ENCODE measurements at places on chromosomes 5 and 9.

DNA sequence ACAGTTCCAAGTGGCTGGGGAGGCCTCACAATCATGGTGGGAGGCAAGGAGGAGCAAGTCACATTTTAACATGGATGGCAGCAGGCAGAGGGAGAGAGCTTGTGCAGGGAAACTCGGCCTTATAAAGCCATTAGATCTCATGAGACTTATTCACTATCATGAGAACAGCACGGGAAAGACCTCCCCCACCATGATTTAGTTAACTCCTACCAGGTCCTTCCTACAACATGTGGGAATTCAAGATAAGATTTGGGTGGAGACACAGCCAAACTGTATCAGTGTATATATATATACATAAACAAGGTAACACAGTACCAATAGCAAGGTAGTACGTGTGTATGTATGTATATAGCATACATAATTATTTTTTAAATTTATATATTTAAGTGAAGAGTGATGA, 50.9 kb downstream of the NFX1 start:
- H3K4me3 ChIP-seq = no peak overlapping the region
- H3K4me1 ChIP-seq = no peaks in the 10 kb centered on the region
- H3K27ac ChIP-seq = no peak overlapping the region
- H3K36me3 ChIP-seq = peaks cover 54% of the 10 kb centered on the region
- DNase-seq = no peak
- no peaks in the 10 kb centered on the region for H3K27me3 ChIP-seq

DNA sequence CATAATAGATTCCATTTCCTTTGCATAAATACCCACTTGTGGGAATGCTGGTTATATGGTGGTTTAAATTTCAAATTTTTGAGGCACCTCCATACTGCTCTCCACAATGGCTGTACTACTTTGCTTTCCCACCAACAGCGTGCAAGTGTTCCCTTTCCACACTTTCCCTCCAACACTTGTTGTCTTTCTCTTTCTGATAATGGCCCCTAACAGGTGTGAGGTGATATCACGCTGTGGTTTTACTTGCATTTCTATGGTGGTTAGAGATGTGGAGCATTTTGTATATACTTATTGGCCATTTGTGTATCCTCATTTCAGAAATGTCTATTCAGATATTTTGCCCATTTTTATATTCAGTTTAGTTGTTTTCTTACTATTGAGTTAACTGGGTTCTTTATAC, 34.6 kb downstream of the CTSL start:
- H3K4me1 ChIP-seq = no peaks in the 10 kb centered on the region
- H3K27ac ChIP-seq = no peak overlapping the region
- no peaks in the 10 kb centered on the region for H3K27me3 ChIP-seq
- H3K4me3 ChIP-seq = no peak overlapping the region
- DNase-seq = no peak

GRCh38 chr9:135919318-135919890, 12.1 kb upstream of the CAMSAP1 start:
- H3K27me3 ChIP-seq = no peaks in the 10 kb centered on the region
- H3K27ac ChIP-seq = no peak overlapping the region
- DNase-seq = no peak

DNA sequence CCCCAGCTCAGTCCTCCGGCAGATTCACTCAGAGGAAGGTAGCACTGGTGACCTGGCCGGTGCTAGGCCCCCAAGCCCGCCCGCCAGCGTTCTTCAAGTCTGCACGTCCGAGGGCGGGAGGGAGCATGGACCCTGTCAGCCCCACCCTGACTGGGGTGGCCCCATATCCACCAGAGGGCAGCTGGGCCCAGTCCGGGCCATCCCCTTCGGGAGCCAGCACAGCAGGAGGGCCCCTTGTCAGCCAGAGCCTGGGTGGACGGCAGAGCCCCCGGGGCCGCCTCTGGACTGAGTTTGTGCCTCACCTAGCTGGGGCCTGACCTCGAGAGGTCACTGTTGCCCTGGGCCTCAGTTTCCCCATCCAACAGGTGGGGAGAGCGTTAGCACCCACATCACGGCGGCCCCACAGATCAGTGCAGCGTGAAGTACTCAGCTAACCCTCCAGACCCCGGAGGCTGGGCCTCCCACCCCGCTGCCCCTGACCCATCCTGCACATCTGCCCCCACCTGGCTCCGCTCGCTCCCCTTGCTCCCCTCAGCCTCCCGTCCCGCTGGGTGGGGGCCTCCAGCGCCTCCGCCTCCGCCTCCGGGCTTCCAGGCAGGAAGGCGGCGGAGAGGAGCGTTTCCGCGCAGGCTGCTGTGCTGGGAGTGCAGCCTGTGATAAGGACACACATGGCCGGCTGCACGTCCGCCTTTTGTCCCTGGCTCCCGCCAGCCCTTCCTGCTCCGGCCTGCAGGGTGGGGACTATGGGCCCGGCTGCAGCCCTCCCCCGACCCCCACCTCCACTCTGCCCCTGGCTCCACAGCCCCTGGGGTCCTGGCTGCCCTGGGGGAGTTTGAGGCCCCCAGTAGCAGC, 16.6 kb upstream of the EGFL7 start:
- no peak overlapping the region for H3K4me3 ChIP-seq
- no peak for DNase-seq
- no peak overlapping the region for H3K27ac ChIP-seq
- H3K27me3 ChIP-seq = peaks cover 13% of the 10 kb centered on the region

GRCh38 chr9:32441678-32442077, 57.2 kb downstream of the ACO1 start:
- no peaks in the 10 kb centered on the region for H3K4me1 ChIP-seq
- no peak overlapping the region for H3K27ac ChIP-seq
- DNase-seq = no peak
- H3K36me3 ChIP-seq = no peaks in the 10 kb centered on the region

Measured in CD4-positive, alpha-beta memory T cell (primary cell).